ENCODE measurements at places on chromosomes 6 and 20.
A peak's percentile ranks its signal among the peaks of the same experiment; 100 is the strongest.

DNA sequence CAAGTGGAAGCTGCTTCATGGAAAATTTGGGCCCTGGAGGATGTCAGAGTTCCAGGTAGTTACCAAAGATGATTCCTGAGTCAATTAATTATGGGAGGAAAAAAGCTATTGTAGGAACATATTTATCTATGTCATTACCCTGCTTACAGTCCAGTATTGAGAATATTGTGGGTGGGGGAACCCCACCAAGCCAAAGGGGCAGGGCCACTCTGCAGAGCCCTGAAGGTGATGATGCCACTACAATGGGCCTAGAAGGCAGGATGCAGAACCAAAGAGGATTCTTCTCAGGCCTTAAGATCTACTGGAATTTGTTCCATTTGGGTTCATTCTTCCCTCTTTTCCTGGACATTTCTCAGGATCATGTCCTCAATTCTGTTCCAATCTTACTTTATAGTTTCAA is 375.2 kb upstream of the MARCKS start:
- no peak for DNase-seq

GRCh38 chr20:13008761-13009681 is at the start of gene SPTLC3:
TSS of gene SPTLC3 (plus strand) at chr20:13008972. CDS start at chr20:13009268, 296 bp downstream.
- DNase-seq: peak; percentile 37

- DNase-seq: peak; percentile 29
These were observed 66.6 kb downstream of the FAM83B start for GRCh38 chr6:54913211-54913610.

GRCh38 chr6:156824142-156824541 is 47.0 kb downstream of the ARID1B start:
- no peak for DNase-seq

GRCh38 chr6:107156617-107157016 is 41.3 kb upstream of the BEND3 start:
- DNase-seq: no peak

GRCh38 chr6:11764250-11764604 is 14.4 kb downstream of the ADTRP start:
- DNase-seq: no peak

GRCh38 chr6:106106276-106107042 is 20.3 kb downstream of the PRDM1 start:
- DNase-seq: no peak

- DNase-seq: peak; percentile 42
These were observed 90.9 kb downstream of the SCAF8 start for GRCh38 chr6:154824076-154824475.

DNA sequence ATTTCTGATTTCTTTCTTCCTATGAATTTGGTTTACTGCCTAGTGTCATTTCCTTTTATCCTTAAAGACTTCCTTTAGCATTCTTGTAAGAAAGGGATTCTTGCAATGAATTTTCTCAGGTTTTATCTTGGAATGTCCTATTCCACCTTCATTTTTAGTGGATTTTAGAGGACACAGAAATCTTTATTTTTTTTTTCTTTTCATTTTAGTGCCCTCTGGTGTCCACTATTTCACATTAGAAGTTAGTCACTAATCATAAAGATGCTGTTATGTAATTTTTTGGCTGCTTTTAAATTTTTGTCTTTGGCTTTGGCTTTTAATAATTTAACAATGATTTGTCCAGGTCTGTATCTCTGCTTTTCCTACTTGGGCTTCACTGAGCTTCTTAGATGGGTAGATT is 28.1 kb downstream of the LMBRD1 start:
- no peak for DNase-seq

GRCh38 chr20:53059848-53060247 is 87.7 kb downstream of the TSHZ2 start:
- no peak for DNase-seq

DNA sequence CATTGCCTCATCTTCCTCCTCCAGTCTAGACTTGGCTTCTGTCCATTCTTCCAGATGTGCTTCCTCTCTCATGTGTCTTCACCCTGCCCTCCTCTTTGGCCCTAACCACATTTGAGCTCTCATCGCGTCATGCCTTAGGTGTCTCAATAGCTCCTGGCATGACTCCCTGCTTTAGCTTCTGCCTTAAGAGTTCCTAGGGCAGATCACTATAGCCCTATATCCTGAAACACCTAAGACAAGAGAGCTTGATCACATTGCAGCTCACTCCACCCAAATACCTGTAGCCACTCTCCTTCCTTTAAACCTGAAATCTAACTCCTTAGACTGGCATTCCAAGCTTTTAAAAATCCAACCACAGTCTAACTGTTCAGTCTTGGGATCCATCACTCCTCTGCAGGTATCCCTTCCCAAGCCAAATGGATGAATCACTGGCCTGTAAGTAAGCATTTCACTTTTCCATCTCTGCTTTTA is 69.0 kb upstream of the STXBP5 start:
- peak; percentile 78 for DNase-seq

DNA sequence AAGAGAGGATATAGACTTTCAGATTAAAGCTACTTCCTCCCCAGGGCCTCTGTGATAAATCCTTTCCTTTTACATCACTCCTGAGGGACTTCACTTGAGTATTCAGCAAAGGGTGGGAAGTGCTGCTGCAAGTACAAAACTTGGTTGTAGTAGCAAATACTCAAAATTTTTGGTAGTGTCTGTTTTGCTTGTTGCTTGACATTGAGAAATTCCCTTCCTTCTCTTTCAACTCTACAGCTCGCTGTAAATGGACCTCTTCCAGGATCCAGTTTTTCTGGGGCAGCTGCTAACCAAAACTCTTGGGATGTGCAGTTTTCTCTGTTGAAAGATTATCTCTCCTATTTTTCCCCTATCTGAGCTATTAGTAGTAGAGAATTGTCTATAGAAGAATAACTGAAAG is 472.0 kb downstream of the CD109 start:
- no peak for DNase-seq

GRCh38 chr20:62183426-62184142 is 756 bp downstream of the MTG2 start:
- DNase-seq: no peak

- DNase-seq: no peak
These were observed 41.9 kb downstream of the PRR18 start for GRCh38 chr6:166266336-166266735.
